HuH-7.5 (cell line): ENCODE measurements at places on chromosomes 1 and 21.

GRCh38 chr1:201457508-201457960 is 11.5 kb downstream of the PHLDA3 start:
- DNase-seq, result no peak

GRCh38 chr1:81650776-81651175 is 150.0 kb upstream of the ADGRL2 start:
- DNase-seq, result no peak

GRCh38 chr1:160863774-160864131 is 1.1 kb upstream of the CD244 start:
- DNase-seq, result no peak

GRCh38 chr1:4603295-4604110 is 50.9 kb upstream of the AJAP1 start:
- no peak for DNase-seq

- DNase-seq, result no peak
Measured at GRCh38 chr1:176552217-176552991, 89.4 kb downstream of the PAPPA2 start.

DNA sequence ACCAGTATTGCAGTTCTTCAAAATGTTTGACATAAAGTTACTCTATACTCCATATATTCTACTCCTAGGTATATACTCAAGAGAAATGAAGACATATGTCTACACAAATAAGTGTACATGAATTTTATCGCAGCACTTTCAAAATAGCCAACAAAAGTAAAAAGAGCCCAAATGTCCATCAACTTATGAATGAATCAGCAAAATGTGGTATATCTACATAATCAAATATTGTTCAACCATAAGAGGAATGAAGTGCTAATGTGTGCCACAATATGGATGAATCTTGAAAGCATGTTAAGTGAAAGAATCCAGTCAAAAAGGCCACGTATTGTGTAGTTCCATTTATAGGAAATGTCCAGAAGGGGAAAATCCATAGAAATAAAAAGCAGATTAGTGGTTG is 98.6 kb upstream of the F3 start:
- no peak for DNase-seq

DNA sequence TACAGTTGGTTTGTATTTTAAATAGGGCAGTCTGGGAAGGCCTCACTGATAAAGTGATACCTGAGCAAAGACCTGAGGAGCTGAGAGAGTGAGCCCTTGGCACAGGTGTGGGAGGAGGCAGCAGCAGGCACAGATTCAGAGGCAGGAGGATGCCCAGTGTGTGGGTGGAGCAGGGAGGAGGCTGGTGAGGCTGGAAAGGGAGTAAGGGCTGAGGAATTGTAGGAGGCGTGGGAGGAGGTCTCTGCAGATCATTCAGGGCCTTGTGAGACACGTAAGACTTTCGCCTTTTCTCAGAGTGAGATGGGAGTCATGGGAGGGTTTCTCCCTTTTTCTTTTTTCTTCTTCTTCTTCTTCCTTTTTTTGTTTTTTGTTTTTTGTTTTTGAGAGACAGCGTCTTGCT is 58.0 kb downstream of the RGL1 start:
- no peak for DNase-seq

DNA sequence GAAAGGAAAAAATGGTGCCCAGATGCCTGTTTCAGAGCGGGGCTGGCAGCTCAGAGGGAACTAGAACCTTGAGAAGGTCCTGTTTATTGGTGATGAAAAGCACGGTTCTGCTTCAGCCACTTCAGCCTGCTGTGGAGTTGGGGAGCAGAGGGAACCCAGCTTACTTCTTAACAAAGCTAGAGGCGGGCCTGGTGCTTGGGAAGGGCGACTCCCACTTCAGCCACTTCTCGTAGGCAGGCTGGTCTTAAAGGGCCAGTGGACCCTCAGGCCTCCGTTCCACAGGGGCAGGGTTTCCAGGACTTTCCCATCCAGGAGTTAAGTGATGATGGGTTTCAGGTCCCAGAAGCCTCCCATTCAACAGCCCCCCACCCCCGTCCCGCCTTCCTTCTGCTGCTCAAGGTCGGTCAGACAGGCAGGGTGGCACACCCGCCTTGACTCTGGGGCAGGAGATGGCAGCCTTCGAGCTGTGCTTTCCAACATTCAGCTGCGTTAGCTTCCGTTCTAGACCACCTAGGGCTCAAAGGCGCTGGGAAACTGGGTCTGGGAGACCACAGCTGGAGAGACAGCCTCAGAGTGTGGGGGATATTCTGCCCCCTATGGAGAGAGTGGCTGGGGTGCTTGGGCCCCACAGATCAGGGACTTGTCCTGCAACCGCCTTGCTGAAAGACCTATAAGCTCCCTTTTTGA is 3.4 kb downstream of the RUNX3 start:
- DNase-seq, result no peak

GRCh38 chr1:206985162-206985749 is 15.0 kb upstream of the FCAMR start:
- no peak for DNase-seq

DNA sequence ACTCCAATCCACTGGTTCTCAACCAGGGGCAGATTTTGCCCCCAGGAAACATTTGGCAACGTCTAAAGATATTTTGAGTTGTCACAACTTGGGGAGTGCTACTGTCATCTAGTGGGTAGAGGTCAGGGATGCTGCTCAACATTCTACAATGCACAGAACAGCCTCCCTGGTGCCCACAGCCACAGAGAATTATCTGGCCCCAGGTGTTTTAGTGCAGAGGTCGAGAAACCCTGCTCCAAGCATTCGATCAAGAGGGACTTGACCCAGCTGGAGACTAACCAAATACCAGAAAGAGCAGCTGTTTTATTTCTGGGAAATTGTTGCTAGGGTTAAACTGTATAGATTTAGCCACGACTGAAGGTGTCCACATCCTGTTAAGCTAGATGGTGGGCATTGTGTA is 19.2 kb downstream of the CD247 start:
- no peak for DNase-seq

DNA sequence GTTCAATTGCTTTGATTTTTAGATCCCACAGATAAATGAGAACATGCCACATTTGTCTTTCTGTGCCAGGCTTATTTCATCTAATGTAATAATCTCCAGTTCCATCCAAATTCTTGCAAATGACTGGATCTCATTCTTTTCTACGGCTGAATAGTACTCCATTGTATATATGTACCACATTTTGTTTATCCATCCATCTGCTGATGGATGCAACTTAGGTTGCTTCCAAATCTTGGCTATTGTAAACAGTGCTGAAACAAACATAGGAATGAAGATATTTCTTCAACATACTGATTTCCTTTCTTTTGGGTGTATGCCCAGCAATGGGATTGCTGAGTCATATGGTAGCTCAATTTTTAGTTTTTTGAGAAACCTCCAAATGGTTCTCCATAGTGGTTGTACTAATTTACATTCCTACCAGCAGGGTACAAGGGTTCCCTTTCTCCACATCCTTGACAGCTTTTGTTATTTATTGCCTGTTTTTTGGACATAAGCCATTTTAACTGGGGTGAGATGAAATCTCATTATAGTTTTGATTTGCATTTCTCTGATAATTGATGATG is 344.4 kb downstream of the KCTD3 start:
- DNase-seq, result no peak

DNA sequence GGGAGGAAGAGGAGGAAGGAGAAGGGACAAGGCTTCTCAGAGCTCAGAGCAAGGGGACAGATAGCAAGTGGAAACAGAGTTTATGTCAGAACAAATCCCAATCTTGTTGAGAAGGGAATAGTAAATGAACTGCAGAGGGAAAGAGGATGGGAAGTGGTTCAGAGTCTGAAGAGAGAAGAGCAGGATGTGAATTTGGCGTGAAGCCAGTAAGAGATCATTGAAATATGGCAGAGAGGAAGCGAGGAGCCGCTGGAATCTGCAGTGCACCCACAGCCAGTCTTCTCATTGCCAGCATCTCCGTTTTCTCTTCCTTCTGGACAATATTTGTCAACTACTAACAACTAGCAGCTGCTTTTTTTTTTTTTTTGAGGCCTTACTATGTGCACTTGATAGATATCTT is 19.1 kb downstream of the OLFML3 start:
- no peak for DNase-seq

- no peak for DNase-seq
Measured at GRCh38 chr21:26453267-26453666, 119.8 kb downstream of the CYYR1 start.

GRCh38 chr1:8443558-8444194 is 125.8 kb downstream of the SLC45A1 start:
- no peak for DNase-seq

DNA sequence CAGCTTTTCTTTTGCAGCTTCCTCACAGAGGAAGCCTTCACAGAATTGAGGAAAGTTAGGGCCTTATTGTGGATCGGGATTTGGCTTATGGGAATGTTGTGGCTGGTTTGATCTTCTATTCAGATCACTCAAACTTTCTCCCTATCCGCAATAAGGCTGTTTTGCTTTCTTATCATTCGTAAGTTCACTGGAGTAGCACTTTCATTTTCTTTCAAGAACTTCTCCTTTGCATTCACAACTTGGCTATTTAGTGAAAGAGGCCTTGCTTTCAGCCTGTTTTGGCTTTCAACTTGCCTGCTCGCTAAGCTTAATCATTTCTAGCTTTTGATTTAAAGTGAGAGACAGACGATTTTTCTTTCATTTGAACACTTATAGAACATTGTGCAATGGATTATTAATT is 181.9 kb upstream of the B3GALT2 start:
- DNase-seq, result no peak

DNA sequence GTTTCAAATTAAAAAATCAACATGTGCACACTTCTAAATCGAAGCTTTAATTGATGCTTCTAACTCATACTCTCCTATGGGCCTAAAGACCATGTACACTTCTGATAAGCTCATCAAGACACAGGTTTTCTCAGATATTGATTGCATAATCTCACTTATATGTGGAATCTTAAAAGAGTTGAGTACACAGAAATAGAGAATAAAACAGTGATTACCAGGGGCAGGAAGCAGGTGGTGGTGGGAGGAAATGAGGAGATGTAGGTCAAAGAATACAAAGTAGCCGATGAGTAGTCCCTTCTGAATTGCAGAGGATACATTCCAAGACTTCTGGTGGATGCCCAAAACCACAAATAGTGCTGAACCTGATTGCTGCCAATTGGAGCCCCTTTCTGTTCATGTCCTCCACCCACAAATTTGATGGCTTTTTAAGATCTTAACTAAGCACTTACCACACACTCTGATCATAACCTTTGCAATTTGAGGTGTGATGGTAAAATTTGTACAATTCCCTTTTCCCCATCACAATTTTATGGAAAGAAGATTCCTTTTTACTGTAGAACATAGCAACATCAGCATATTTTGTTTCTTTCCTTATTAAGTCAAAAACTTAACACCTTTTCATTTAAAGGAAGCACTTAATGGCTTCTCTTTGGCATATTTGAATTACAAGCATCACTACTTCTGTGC is 3.3 kb upstream of the CD1B start:
- DNase-seq, result no peak

GRCh38 chr1:209625791-209626285 is 26.4 kb downstream of the LAMB3 start:
- no peak for DNase-seq

GRCh38 chr1:32052887-32053286 is 19.9 kb upstream of the TMEM39B start:
- no peak for DNase-seq

- DNase-seq, result peak; percentile 80
Measured at GRCh38 chr1:183023146-183023600, at the start of gene LAMC1. TSS of gene LAMC1 (plus strand) at chr1:183023420. CDS start at chr1:183023717, 297 bp downstream.

DNA sequence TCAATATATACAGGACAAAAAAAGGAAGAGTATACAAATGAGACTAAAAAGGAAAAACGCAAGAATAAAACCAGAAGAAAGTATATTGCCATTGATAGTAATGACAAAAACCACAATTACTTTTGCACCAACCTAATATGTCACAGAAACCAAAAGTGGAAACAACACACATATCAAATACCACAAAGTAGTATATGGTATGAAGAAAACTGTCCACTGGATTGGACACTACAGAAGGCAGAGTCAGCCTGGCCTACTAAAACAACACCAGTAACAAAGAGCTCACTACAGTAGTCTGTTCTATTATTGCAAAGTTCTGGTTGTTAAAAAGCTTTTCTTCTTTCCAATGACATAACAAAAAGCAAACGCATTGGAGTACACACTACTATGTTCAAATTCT is 17.7 kb downstream of the TESK2 start:
- no peak for DNase-seq

DNA sequence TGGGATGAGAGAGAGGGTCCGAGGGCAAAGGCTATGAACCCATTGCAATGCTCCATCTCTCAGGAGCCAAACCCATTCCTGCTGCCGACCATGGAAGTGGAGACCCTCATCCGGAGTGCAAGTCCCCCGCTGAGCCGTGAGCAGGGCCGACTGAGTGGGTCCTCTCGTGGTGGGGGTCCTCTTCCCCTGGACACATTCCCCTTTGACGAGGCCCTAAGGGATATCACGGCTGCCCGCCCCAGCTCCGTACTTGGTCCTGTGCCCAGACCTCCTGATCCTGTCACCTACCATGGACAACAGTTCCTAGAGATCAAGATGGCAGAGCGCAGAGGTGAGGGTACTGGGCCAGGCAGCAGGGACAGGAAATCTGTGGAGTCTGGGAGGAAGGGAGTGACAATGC is 11.0 kb downstream of the HYI start:
- DNase-seq, result no peak

DNA sequence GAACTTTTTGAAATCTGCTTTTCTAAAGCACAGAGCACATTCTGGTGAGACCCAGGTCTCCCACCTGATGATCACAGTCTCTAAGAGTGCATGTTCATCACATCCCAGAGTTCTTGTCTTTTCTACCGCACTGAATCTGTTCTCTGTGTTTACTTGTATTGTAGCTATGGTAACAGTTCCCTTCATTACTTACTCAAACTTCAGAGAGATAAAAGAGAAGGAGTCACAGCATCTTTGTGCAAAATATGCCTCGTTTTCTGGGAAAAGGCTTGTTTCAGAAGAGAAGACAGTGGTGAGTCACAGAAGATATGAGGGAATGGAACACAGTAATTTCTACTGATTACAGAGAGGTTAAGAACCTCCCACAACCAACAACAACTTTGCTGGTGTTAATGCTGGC is 580.6 kb downstream of the PLA2G4A start:
- DNase-seq, result no peak

- no peak for DNase-seq
Measured at GRCh38 chr1:3015269-3015635, 6.0 kb upstream of the ACTRT2 start.

DNA sequence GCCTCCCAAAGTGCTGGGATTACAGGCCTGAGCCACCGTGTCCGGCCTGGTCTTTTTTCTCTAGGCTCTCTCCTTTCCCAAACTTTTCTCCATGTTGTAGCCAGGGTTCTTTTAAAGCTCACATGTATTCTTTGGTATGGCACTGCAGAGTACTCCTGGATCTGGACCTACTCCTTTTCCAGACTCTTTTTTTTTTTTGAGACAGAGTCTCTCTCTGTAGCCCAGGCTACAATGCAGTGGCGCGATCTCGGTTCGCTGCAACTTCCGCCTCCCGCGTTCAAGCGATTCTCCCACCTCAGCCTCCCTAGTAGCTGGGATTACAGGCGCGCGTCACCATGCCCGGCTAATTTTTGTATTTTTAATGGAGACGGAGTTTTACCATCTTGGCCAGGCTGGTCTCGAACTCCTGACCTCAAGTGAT is 602 bp upstream of the MED18 start:
- no peak for DNase-seq
